GM04504 (cell line): ENCODE measurements at places on chromosomes 16 and 17.

DNA sequence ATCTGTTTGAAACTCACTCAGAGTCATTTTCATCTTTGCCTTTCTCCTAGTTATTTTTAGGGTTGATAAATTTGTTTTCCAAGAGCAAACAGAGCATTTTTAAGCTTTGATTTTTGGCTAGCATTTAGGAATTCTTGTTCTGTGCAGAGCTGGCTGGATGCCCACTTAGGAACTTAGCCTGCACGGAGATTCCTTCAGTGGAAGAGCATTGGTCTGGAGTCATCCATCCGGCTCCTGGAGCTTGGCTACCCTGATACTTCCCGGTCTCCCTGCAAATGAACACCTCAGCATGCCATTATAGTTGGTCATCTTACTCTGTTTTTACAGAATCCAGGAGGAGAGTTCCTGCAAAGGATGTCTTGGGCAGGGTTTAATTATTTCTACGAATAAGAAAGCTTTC is 57.1 kb downstream of the SPECC1 start:
- DNase-seq = peak; percentile 71

- no peak for DNase-seq
Observed at GRCh38 chr16:10935226-10935915, 6.9 kb downstream of the DEXI start.

DNA sequence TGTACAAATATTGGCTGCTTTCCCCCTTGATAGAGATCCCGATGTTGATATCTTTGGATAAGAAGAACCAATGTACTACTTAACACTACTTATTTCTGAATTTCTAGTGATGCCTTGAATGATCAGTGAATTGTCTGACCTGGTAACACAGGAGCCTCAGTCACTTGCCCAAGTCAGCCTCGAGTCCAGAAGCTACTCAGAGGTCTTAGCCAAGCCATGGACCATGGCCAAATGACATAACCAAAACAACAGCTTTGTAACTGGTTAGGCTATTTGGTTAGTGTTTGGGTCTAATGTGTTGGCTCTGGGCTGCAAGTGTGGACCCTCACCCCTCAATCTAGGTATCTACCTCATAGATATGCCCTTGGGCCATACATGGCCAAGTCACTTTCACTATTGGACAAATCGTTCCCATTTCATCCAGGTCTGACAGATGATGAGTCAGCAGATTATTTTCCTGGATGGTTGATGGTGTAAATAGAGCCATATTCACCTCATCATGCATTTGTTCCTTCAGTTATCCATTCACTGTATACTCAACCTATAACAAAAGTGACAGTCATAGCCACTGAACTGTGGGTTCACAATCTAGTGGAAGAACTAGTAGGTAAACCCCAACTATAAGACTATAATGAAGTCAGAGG is 3.5 kb downstream of the RBFOX1 start:
- no peak for DNase-seq

GRCh38 chr17:41415833-41416335 is 8.5 kb downstream of the KRT37 start:
- peak; percentile 36 for DNase-seq

GRCh38 chr17:3798273-3799180 is 2.5 kb downstream of the ITGAE start:
- DNase-seq = no peak

DNA sequence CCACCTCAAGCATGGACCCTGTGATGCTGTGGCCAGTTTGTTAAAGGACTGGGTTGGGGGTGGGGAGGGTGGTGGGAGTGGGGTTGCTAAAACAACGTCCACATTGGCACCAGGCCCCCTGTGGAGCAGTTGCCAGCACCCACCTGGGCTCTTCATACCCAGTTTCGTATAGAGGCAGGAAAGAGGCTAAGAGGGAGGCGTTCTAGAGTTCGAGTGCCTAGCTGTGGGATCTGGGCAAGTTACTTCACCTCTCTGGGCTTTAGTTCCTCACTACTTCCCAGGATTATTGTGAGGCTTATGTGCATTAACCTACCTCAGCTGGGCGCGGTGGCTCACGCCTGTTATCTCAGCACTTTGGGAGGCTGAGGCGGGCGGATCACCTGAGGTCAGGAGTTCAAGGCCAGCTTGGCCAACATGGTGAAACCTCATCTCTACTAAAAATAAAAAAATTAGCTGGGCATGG is 1.4 kb downstream of the MFAP4 start:
- DNase-seq = no peak

DNA sequence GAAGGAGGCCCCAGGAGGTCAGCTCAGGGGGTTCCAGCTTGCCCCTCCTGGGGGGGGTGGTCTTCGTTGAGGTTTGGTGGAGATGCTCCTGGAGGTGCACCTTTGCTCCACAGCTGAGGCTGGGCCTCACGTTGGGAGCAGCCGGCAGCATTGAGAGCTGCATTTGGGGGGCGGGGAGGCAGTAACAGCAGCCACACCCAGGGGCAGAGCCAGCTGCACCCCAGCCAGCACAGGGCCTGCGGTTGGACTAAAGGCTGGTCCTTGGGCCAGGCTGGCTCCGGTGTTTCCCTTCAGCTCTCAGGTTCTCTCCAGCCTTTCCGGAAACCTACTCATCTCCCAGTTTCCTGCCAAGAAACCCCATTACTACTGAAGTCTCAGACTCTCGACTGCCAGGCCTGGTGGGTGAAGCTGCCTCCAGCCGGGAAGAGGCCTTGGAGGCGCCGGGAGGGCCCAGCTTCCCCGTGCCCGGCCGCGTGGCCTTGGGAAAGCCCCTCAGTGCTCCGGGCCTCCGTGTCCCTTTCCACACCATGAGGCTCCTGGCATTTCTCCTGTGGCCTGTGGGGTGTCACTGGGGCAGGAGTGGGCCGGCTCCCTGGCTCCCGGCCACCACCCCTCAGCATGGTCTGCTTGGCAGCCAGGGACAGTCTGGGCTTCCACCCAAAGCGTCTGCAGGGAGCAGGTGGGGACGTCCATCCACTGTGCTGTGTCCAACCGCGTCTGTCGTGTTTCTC is 14.0 kb upstream of the BAIAP2 start:
- no peak for DNase-seq

GRCh38 chr17:77880711-77881450 is 77.6 kb upstream of the TNRC6C start:
- no peak for DNase-seq

DNA sequence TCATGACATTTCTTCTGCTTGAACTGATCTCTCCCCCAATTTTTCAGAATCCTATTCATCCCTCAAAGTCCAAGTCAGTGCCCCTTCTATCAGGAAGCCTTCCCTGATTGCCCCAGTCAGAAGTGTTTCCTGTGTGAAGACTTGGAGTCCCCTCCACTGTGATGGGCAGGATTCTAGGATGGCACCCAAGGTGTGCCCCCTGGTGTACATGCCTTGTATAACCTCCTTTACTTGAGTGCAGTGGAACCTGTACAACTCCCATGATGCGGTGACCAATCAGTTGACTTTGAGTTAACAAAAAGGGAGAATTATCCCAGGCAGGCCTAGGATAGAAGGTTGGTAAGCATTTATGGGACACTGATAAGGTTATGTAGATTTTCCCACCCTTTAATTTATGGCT is 23.4 kb downstream of the MYH13 start:
- no peak for DNase-seq

DNA sequence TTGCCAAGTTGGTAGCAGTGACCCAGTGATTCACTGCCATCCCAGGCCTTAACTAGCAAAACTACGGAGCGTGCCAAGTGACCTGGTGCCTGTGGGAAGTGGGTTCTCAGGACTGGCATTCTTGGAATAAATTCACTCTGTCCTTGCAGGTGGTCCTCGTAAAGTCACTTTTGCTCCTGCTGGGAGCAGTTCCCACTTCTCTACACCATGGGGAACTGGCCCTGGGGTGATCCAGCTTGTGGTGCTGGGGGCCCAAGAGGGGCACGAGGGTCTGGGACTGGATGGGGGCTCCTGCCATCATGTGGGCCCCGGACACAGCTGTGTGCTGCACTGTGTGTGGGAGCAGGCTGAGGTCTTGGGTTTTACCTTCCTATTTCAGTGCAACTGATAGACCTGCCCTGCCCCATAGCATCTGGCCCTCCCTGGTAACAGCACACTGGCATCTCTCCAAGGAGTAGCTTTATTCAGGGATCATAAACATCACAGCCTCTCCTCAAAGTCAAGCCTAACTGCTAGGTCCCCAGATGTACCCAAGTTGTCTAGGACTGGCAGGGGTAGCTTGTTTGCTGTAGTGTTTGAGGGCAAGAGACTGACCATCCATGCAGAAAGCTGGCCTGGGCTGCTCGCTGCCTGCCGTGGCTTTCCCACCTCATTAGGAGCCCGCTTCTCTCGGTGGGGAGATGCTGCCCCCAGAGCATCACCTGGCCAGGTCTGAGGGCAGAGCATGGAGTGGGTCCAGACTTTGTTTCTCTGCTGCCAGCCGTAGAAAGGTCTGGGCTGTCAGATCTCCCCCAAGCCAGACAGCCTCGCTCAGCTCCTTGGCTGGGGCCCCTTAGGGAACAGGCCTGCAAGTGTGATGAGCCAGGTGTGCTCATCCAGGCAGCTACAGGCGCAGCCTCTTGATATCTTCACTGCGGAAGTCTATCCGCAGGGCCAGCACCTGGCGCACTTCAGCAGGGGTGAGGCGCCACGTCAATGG is 26.0 kb downstream of the FCSK start:
- no peak for DNase-seq

DNA sequence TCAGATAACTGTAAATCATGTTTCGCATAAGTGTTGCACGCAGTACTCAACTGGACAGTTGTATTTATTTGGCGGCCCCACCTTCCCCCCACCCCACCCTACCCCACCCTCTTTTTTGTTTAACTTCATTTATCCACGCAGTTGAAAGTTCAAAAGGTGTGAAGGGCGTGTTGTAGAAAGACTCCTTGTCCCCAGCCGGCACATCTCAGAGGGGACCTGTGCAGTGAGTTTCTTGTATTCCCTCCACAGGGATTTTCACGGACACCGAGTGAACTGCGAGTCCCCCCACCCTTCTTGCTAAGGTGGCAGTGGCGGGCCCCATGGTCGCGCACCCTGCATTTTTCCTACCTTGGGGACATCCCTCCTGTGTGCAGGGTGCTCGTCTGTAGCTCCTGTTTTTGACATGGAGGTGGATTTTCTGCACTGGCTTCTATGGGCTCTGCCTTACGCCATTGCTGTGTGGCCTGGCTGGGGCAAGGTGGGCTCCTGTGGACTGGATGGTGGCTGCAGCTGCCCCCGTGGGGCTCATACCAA is 36.2 kb downstream of the ADCY7 start:
- DNase-seq = no peak

DNA sequence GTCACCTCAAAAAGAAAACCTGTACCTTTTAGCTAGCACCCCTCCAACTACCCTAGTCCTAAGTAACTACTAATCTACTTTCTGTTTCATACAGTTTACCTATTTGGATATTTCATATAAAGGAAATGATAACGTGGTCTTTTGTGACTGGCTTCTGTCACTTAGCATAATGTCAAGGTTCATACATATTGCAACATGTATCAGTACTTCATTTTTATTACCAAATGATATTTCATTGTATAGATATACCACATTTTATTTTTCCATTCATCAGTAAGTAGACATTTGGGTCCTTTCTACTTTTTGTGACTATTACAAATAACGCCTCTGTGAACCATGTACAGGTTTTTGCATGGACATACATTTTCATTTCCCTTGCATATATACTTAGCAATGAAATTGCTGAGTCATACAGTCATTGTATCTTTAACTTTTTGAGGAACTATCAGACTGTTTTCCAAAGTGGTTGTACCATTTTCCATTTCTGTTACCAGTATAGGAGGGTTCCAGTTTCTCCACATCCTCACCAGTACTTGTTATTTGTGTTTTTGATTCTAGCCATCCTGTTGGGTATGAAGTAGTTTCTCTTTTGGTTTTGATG is 23.7 kb downstream of the MOSMO start:
- DNase-seq = no peak

- DNase-seq = no peak
Observed at GRCh38 chr16:83046664-83047063, 419.9 kb downstream of the CDH13 start.

DNA sequence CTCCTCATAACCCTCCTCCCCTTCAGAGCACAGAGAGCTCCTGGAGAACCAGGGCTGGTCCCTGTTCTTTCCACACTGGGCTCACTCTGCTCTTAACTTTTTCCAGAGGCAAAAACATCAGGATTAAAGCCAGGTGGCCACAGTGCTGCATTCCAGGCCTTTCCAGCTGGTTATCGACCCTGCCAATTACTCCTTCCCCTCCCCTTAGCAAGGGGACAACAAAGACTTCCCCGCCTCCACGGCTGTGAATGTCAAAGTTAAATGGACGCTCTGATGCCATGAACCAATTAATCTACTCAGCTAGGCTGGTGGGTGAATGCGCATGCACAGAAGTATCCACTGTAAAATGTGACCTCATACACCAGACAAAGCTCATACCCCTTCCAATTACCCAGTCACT is 23.1 kb downstream of the ACLY start:
- no peak for DNase-seq

DNA sequence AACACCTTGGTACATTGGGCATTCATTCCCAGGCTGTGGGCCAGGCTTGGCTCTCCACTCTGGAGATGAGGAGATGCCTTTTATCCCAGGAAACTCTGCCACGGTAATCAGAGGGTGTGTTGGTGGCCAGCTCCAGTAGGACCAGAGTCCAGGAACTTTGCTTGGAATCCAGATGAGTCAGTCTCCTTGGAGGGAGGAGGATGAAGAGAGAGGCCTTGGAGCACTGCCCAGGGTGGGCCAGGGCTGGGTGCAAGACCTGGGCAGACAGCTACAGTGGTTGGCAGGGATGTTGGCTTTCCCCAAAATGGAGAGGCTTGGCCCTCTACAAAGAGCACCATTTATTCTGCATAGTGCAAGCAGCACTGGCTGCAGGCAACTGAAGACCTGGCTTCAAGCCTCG is 209.0 kb downstream of the RGS9 start:
- DNase-seq = no peak

- DNase-seq = no peak
Observed at GRCh38 chr16:4511441-4512082, 27.0 kb downstream of the CDIP1 start.

- DNase-seq = no peak
Observed at GRCh38 chr16:67736858-67737257, 17.7 kb upstream of the GFOD2 start.

DNA sequence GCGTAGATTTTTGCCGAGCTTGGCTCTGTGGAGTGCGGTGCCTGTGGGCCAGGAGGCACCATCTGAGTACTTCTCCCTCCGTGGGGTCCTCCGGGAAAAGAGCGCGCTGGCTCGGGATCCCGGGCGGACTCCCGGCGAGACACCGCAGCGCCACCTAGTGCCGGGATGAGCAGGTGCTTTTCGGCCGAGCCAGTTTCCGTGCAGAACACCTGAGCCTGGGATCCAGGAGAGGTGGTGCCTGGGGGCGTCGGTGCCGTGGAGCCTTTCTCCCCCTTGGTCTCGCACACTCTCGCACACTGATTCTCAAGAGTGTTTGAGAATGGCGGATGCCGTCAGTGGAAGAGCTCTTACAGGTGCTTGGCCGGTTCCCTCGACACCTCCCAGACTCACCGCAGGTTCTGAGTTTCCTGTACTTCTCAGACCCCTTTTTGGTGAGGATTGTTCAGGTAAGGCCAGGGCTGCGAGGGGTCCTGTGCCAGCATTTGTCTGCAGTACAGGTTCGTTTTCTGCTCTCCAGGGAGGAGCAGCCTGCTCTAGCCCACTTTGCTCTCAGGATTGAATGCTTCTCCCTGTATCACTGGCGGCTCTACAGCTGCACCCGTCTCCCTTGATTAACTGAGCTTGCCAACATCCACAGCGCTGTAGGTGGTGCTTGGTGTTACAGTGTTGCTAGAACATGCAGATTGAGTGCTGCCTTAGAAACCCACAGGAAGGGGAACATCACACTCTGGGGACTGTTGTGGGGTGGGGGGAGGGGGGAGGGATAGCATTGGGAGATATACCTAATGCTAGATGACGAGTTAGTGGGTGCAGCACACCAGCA is 23.3 kb downstream of the TBCD start:
- DNase-seq = no peak

- DNase-seq = no peak
Observed at GRCh38 chr16:27801289-27801945, 251.5 kb downstream of the KATNIP start.

GRCh38 chr16:74261068-74261467 is 35.5 kb upstream of the PSMD7 start:
- no peak for DNase-seq
